ENCODE measurements at places on chromosomes 6 and 20. TPM values are rescaled to one million over a fixed set of nuclear protein-coding genes. Genes with fewer than 3 reads are reported as not detected.
A peak's percentile ranks its signal among the peaks of the same experiment; 100 is the strongest.

Gene CCDC28A
- total RNA-seq = 17.1 TPM

Gene SERPINB1
- total RNA-seq = 121 TPM

Gene SLC17A3
- 0.20 TPM for total RNA-seq

Gene SLC52A3
- not detected for total RNA-seq

Gene SLC24A3
- not detected for total RNA-seq

DNA sequence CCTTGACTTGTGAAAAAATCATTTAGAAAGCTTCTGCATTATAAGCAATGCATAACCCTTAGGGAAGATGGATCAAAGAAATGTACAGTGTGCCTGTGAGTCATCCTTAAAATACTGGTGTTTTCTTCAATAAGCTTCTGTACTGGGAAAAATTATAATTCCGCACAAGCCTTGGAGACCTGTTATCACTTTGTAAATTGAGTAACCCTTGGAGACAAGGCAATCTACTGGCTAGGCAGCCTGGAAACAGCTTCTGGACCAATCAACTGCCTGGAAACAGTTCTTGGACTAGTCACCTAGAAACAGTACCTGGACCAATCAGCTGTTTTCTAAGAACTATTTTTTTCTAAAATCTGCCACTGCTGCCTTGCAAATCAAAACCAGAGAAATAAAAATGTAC is 25.8 kb upstream of the RNGTT start:
- DNase-seq = no peak

GRCh38 chr6:13711324-13711732 is 307 bp downstream of the RANBP9 start:
- DNase-seq = no peak

DNA sequence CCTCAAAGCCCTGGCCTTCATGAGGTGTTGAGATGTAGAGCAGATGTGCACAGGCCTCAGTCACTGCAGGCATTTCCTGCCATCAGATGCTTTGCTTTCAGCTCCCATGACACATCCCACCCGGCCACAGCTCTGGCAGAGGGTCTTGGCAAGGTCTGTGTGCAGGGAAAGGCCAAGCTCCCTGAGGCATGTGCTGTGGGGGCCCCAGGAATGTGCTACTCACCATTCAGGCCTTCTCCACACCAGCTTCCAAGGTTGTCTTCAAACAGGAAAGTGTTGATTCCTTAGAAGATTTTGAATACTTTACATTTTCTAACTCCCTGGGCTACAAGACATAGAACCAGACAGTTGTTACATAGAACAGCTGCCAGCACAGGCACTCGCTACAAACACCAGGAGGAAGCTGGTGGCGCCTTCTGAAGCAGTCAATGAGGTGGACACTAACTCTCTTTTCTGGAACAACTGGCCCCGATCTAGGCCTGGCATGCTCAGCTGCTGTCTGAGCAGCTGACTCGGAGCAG is 27.8 kb downstream of the CASS4 start:
- DNase-seq = no peak

GRCh38 chr6:15350386-15351083 is 104.7 kb downstream of the JARID2 start:
- no peak for DNase-seq

- no peak for DNase-seq
Observed at GRCh38 chr20:63612276-63612931, 14.5 kb downstream of the GMEB2 start.

- DNase-seq = no peak
Observed at GRCh38 chr6:157621406-157621805, 201.6 kb upstream of the SNX9 start.

GRCh38 chr6:141957271-141957670 is 175.5 kb upstream of the GJE1 start:
- DNase-seq = no peak

DNA sequence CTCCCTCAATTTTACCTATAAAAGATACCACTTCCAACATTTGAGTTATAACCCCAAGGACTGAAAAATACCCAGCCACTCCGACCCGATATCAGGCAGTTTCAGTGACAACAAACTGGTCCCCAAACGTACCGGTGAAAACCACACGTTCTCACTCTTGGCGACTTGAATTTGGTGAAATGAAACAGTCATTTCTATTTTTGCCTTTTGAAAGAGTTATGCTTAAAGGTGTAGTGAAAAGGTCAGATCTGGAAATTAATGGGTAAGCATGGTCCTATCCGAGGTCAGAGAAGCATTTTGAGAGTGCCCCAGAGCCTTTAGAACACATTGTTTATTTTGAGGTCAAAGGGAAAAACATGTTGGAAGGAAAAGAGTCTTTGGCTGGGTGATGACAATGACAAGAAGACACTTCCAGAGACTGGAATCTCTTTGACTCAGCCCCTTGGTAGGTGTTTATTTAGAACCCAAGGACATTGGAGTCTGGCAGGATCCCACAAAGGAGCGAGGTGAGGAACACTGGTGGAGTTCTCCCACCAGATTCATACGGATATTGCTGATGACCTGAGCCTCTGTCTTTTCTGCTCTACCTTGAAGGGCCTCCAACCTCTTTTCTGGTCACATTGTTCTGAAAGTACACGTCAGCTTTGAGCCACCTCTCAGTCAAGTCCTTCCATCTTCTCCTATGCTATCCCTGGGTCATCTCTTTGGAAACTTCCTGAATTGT is 235.0 kb downstream of the GMPR start:
- DNase-seq = no peak

- no peak for DNase-seq
Observed at GRCh38 chr6:161407581-161407980, 133.7 kb upstream of the AGPAT4 start.

- DNase-seq = no peak
Observed at GRCh38 chr20:56957737-56958553, 308.5 kb downstream of the BMP7 start.

DNA sequence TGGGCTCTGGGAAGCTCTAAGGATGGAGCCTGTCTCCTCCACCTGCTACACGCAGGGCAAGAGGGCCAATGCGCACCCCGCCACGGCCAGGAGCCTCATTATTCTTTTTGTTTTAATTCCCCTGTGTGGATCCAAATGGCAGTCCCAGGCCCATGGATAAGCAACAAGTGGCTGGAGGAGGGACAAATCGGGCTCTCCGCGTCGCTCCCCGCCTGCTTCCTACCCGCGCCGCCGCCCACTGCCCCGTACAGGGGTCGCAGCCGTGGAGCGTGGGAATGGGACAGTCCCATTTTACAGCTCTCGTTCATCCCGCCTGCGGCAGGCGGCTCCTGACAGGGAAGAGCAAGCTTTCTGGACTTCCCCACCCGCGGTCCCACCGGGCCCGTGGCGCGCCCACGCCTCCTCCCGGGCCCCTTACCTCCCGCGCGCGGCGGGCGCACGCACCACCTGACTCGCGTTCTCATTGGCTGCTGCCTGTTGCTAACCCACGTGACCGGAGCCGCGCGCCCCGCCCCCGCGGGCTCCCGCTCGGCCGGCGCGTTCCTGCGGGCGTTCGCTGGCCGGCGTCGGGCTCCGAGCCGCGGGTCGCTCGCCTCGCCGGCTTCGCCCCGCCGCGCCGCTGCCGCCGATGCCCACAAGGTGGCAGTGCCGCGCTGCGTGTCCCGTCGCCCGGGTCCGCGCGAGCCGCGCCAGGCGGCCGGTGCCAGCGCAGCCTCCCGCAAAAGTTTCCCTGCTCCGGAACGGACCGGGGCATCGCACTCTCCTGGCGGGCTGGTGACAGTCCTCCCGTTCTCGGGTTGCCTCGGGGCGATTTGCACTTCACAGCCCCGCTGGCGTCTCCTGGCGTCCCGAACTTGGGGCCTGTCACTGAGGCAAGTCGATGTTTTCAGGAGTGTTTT is 93.3 kb downstream of the CD83 start:
- DNase-seq = peak; percentile 94

- DNase-seq = no peak
Observed at GRCh38 chr6:134510920-134511319, 193.0 kb upstream of the SGK1 start.

- DNase-seq = no peak
Observed at GRCh38 chr6:36267731-36268477, 2.0 kb upstream of the PNPLA1 start.

- DNase-seq = no peak
Observed at GRCh38 chr6:135631821-135632220, 134.3 kb upstream of the AHI1 start.

- no peak for DNase-seq
Observed at GRCh38 chr20:37669062-37669772, 24.6 kb upstream of the CTNNBL1 start.

GRCh38 chr6:83920017-83920416 is 60.5 kb downstream of the CYB5R4 start:
- DNase-seq = no peak

DNA sequence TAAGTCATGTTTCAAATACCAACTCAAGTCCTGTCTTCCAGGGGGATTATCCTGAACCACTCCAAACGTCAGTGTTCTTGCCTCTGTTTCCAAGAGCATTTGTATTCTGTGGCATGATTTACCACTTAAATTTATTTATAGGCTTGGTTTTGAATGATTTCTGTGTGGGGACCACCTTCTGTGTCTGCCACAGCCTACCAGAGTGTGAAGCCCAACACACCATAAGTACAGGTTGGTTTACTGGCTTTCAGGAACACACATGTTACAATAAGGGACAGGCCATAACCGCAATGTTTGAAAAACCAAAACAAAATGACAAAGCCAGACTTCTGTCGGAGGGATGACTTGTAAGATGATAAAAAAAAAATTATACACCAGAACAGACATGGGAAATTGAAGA is 56.5 kb upstream of the MAP3K7 start:
- no peak for DNase-seq

- peak; percentile 55 for DNase-seq
Observed at GRCh38 chr6:32973144-32974015, 5.0 kb downstream of the BRD2 start.

DNA sequence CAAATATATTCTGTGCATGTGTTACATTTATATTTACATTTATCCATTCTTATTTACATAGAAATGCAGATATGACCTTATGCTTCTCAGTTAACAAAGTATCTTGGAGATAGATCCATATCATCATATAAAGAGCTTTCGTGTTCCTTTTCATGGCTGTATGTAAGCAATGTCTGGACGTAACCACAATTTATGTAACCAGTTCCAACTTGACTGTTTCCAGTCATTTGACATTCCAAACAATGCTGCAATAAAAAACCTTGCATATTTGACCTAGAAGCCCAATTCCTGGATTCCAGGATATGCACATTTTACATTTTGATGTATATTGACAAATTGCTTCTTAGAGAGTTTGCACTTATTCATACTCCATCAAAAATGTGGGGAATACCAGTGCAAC is 113.7 kb upstream of the F13A1 start:
- no peak for DNase-seq

DNA sequence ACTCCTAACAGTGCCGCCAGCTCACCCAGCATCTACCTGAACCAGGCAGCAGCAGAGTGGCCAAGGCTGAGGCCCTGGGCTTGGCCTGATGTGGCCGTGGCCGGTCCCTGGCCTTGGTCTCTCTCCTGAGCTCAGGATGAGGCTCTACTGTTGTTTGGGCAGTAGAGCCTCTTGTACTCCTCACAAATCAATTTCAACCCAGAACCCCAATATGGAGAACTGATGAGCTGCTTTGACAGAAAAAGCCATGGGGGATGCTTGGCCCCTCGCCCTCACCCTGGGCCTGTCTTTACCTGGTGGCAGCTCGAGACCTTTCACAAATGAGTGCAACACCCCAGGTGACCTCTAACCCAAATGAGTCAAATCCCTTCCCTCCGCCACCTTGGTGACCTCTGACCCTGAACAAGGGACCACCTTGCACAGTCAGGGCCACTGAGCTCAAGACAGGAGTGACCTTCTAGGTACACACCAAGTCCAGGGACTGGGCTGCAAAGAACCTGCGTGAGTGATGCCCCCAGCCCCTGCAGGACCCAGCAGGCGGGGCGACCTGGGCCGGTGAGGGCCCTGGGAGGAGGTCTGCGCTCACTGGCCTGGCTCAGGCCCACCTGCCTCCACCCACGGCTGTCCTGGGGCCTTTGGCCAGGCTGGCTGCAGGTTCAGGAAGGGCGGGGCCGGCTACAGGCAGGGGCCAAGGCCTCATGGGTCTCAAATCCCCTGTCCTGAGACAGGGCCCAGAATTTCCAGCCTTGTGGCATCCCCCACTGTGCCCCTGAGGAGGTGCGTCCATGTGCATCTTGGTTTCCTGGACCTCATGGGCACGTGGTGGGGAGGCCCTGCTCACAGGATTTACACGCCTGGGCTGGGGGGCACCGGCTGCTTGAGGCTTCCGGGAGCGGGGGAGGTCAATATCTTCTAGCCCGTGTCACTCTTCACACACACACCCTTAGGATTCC is 30.2 kb downstream of the PSMG4 start:
- no peak for DNase-seq

GRCh38 chr6:15017261-15017660 is 228.6 kb upstream of the JARID2 start:
- no peak for DNase-seq

DNA sequence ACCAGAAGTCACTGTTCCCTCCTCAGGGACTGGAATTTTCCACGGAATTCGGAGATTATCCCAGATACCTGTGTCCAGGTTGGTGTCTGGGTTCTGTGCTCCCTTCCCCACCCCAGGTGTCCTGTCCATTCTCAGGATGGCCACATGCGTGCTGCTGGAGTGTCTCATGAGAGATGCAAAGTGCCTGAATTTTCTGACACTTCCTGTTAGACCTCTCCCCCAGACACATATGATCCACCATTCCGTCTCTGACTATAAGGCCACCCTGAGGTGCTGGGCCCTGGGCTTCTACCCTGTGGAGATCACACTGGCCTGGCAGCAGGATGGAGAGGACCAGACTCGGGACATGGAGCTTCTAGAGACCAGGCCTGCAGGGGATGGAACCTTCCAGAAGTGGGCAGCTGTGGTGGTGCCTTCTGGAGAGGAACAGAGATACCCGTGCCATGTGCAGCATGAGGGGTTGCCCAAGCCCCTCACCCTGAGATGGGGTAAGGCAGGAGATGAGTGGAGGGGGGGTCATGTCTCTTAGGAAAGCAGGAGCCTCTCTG is 14.4 kb upstream of the HLA-A start:
- no peak for DNase-seq

DNA sequence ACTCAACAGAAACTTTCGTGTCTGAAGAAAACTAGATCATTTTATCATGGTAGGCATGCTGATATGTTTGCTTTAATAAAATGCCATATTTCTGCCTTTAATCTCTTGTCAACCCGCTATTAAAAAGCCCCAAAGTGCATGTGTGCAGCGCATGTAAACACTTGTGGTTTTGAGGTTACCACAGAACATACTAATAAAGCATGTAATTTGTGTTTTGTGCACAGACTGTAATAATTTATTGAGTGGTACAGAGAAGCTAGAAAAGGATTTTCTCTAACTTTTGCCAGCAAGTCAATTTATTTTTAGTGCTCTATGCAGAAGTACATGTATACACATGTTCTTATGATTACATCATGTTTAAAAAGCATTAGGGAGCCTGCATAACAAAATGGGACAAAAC is 349.9 kb upstream of the SLC35B3 start:
- no peak for DNase-seq

DNA sequence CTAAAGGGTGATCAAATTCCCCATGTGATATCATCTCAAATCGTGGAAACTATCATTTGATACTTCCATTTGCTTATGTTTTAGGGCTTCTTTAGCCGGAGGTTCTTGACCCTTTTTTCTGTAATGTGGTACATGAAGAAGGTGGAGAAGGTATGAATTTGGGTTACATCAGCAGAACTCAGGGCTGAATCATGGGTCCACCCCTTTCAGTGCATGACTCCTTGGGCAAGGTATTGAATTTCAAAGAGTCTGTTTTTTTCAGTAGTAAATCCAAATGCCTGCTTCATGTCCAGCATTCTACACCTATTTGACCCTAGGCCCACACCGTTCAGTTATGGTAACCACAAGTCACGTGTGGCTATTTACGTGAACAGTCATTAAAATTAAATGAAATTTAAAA is 30.6 kb upstream of the QKI start:
- no peak for DNase-seq
